ENCODE measurements at places on chromosomes 6 and 20.

GRCh38 chr6:124490122-124490521 is 472.1 kb upstream of the RNF217 start:
- H3K4me1 ChIP-seq, result no peaks in the 10 kb centered on the region
- no peak overlapping the region for H3K4me3 ChIP-seq
- no peak for DNase-seq
- H3K36me3 ChIP-seq, result no peaks in the 10 kb centered on the region
- no peaks in the 10 kb centered on the region for H3K27me3 ChIP-seq
- no peak overlapping the region for H3K27ac ChIP-seq

DNA sequence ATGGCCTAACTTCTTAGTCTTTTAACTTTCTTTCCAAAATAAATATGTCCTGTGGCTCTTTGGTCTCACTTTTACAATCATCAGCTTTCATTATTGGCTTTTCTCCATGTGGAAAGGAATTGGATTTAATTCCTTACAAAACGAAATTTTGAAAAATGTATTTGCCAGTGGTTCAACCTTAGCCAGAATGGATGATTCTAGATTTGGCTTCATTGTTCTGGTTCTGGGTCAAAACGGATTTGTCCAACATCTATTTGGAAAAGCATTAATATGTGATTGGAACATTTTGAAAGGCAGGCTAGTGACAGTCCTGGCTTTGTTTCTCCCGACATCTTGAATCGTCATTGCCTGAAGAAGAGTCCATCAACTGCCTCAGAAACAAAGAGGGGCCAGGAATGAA is 59.2 kb downstream of the TENT5A start:
- H3K27ac ChIP-seq, result no peak overlapping the region
- no peak overlapping the region for H3K4me3 ChIP-seq
- H3K27me3 ChIP-seq, result no peaks in the 10 kb centered on the region
- no peaks in the 10 kb centered on the region for H3K36me3 ChIP-seq

DNA sequence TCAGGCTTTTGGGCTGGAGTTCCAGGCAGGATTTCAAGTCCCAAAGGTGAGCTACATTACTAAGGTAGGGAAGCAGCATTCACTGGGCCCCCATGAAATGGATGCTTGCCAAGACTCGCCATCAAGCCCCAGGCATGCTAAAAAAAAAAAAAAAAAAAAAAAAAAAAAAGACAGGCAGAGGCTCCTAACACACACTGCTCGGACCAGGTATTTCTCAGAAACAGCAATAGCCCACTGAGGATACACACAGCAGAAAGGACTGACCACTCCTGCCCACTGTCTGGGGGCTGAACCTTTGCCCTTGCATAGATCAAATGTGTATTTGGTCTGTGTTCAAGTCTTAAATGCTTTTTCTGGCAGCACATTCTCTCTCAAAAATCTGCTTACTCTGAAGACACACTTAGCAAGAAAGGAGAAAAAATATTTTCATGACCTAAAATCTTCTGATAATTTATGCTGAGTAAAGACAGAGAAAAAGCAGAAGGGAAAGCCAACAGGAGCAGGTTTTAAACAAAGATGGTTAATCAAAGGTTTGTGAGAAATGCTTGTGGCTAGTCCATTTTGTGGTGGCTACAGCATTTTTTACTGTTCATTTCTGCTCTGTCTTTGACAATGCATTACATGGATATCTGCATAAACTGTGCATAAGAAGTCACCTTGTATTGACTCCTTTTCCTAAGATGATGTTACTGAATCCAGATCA is 37.9 kb upstream of the BEND6 start:
- H3K27me3 ChIP-seq, result peaks cover 20% of the 10 kb centered on the region
- DNase-seq, result peak; percentile 31
- no peaks in the 10 kb centered on the region for H3K4me1 ChIP-seq
- no peak overlapping the region for H3K4me3 ChIP-seq
- H3K36me3 ChIP-seq, result no peaks in the 10 kb centered on the region
- H3K27ac ChIP-seq, result no peak overlapping the region

- peaks cover 14% of the 10 kb centered on the region for H3K27me3 ChIP-seq
- H3K27ac ChIP-seq, result peak overlapping the region; percentile 48
- H3K36me3 ChIP-seq, result no peaks in the 10 kb centered on the region
- DNase-seq, result peak; percentile 97
- peak overlapping the region; percentile 80 for H3K4me3 ChIP-seq
Observed at GRCh38 chr6:34196116-34196832, 40.4 kb upstream of the HMGA1 start.

DNA sequence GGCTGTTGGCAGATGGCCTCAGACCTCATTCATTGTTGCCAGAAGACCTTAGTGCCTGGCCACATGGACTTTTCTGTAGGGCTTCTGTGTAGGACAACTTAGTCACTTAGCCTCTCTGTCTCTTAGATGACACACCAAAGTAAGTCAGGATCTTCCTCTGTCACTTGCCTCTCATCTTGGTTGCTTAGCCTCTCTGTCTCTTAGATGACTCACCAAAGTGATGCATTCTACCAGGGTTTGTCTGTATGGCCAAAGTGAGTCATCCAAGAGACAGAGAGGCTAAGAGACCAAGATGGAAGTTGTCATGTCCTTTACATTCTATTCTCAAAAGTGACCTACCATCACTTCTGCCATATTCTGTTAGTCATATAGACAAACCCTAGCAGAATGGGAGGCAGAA is 255.9 kb upstream of the DEFB112 start:
- H3K27ac ChIP-seq, result no peak overlapping the region
- no peaks in the 10 kb centered on the region for H3K36me3 ChIP-seq
- no peak overlapping the region for H3K4me3 ChIP-seq

- H3K36me3 ChIP-seq, result no peaks in the 10 kb centered on the region
- H3K4me3 ChIP-seq, result no peak overlapping the region
- no peak for DNase-seq
- H3K27me3 ChIP-seq, result peaks cover 19% of the 10 kb centered on the region
- no peaks in the 10 kb centered on the region for H3K4me1 ChIP-seq
Observed at GRCh38 chr6:168133168-168133561, 54.2 kb upstream of the FRMD1 start.

DNA sequence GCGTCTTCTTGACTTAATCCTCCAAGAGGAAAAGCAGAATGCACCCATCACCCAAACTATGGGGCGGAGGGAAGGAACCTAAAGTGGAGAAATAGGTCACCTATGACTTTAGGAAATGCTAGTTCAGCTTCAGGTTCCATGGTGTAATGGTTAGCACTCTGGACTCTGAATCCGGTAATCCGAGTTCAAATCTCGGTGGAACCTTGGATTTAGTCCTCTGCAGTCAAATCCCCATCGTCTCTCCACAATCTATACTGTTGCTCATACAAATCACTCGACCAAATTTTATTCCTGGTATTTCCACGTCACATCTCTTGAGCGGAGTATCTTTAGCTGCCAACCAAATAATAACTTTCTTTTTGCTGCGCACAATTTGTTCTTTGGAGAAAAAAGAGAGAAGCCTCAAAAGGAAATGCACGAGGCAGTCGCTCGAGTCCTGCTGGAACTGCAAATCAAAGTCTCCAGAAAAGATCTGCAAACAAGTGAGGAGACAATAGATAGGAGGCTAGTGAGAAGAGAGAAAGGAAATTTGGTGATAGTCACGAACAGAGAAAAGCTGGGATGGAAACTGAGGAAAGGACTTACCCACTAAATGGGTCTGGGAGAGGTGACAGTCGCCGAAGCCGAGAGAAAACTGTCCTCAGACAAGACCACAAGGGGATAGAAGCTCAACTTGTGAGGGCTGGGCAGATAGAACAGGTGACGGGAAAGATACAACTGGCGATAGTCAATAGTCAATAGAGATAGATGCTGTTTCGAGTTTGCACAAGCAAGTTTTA is 16.6 kb downstream of the POM121L2 start:
- H3K27me3 ChIP-seq, result peaks cover 60% of the 10 kb centered on the region
- DNase-seq, result no peak
- H3K36me3 ChIP-seq, result peaks cover 6% of the 10 kb centered on the region
- peaks cover 1% of the 10 kb centered on the region for H3K4me1 ChIP-seq

DNA sequence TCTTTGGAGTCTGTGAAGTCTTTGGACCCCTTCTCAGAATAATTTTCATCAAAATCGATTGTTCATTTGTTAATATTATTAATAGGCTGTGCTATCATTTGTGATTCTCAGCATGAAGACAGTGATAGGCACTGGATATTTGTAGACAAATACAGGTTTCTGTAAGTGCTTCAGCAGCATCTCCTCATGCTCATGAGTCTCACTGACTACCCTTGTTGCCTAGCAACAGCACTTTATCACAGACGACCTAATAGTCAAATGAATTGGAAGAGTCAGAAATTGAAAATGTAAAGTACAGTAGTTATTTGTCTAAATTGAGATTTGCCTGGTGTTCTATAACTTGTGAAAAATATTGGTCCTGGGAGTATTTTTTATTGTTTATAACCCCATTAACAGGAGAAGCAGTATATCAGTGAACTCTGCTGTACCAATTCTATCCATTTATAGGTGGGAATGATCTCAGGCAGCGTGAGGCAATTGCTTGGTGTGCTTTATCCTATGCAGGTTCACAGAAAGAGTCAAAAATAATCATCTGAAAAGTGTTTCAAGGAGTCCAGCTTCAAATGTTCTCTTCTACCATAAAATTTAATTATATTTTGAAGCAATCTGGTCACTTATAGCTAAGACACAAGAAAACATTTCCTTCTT is 684.6 kb downstream of the RFPL4B start:
- no peaks in the 10 kb centered on the region for H3K36me3 ChIP-seq
- H3K4me1 ChIP-seq, result no peaks in the 10 kb centered on the region
- no peak overlapping the region for H3K4me3 ChIP-seq
- no peaks in the 10 kb centered on the region for H3K27me3 ChIP-seq
- DNase-seq, result no peak

DNA sequence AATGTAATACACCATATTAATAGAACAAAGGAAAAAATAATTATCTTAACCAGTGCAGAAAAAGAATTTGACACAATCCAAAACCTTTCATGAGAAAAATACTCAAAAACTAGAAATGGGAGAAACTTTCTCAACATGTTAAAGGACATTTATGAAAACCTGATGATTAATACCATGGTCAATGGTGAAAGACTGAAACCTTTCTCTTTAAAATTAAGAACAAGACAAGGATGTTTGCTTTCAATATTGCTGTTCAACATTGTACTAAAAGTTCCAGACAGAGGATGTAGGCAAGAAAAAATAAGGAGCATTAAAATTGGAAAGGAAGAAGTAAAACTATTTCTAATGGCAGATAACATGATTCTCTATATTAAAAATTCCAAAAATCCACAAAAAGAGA is 981.3 kb upstream of the FLRT3 start:
- no peaks in the 10 kb centered on the region for H3K36me3 ChIP-seq
- no peak for DNase-seq
- H3K27me3 ChIP-seq, result no peaks in the 10 kb centered on the region
- no peak overlapping the region for H3K4me3 ChIP-seq

DNA sequence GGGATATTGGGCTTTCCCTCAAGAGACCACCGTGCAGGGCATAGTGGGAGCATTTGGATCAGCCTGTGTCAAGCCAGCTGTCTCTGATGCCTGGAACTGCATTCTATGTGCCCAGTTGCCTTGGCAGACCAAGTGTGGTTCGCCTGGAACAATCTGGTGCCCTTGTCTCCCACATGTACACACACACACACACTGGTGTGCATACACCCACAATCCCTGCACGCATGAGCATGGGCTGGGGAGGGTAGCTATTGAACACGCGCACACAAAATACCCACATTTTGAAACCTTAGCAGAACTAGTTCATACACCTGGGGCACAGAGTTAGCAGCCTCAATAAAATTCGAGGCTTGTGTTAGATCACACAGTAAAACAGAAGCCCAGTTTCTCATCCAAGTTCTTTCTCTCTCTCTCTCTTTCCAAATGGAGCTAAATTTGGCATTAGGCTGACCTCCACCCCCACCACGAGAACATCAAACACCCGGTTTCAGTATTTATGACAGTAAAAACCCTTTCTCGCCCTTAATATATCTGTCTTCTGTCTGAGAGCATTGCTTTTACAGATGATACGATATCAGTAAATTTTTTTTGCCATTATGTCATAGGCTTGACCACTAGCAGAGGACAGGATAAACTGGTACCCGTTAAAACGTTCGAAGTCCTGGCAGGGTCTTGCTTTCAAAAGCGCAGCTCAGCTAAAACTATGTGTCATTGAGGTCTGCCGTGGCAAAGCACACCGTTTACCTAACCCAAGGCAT is 18.2 kb upstream of the NFATC2 start:
- peak overlapping the region; percentile 48 for H3K4me3 ChIP-seq
- no peak for DNase-seq
- peaks cover 19% of the 10 kb centered on the region for H3K4me1 ChIP-seq

GRCh38 chr6:31769684-31770371 is 7.3 kb downstream of the VWA7 start:
- peak overlapping the region; percentile 46 for H3K27ac ChIP-seq
- peak; percentile 96 for DNase-seq
- peaks cover 24% of the 10 kb centered on the region for H3K4me1 ChIP-seq

All from activated CD4-positive, alpha-beta T cell treated with anti-CD3 and anti-CD28 coated beads, Interleukin-2, amount 10 ng/mL, durations not matched to agents 24 days and 14 days (primary cell).